ENCODE measurements at places on chromosomes 7 and 10. TPM values are rescaled to one million over a fixed set of nuclear protein-coding genes. Genes with fewer than 3 reads are reported as not detected.

MRC1 gene
- total RNA-seq = 0.05 TPM

GPAM gene
- total RNA-seq = 9.8 TPM

SMIM30 gene
- 45.1 TPM for total RNA-seq

MINDY4 gene
- total RNA-seq = 3.8 TPM

TMEM225B gene
- total RNA-seq = 0.43 TPM

SPDYE9 gene
- not detected for total RNA-seq

TRIM56 gene
- total RNA-seq = 24.4 TPM

ORC5 gene
- 19.5 TPM for total RNA-seq

WDR86 gene
- 2.5 TPM for total RNA-seq

VWDE gene
- total RNA-seq = 1.8 TPM

GCK gene
- 0.24 TPM for total RNA-seq

LRGUK gene
- 0.43 TPM for total RNA-seq

GDF2 gene
- not detected for total RNA-seq

MRLN gene
- not detected for total RNA-seq

CCSER2 gene
- 100 TPM for total RNA-seq

DNA sequence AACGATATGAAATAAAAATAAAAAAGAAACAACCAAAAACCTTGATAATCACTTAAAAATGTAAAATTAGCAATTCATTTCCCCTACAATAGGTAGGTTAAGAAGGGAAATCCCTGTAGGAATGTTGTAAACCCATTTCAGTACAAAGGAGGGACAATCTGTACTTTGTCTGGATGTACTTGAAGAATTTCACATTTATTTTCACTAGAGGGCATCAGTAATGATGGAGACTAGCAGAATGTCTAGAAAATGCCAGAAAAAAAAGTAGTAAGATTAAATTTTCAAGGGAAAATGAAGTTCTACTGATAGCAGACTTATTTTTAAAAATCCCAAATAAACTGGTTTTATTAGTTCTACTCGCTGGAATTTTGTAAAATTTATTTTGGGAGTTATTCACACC lies 209.0 kb upstream of the FZD1 start:
- no peaks in the 10 kb centered on the region for H3K27me3 ChIP-seq
- H3K4me1 ChIP-seq = no peaks in the 10 kb centered on the region
- DNase-seq = no peak

- no peak overlapping the region for H3K27ac ChIP-seq
- no peak overlapping the region for H3K4me3 ChIP-seq
- H3K4me1 ChIP-seq = peaks cover 7% of the 10 kb centered on the region
- H3K36me3 ChIP-seq = peaks cover 13% of the 10 kb centered on the region
Observed at GRCh38 chr10:87705339-87705738, 45.7 kb downstream of the PAPSS2 start.

DNA sequence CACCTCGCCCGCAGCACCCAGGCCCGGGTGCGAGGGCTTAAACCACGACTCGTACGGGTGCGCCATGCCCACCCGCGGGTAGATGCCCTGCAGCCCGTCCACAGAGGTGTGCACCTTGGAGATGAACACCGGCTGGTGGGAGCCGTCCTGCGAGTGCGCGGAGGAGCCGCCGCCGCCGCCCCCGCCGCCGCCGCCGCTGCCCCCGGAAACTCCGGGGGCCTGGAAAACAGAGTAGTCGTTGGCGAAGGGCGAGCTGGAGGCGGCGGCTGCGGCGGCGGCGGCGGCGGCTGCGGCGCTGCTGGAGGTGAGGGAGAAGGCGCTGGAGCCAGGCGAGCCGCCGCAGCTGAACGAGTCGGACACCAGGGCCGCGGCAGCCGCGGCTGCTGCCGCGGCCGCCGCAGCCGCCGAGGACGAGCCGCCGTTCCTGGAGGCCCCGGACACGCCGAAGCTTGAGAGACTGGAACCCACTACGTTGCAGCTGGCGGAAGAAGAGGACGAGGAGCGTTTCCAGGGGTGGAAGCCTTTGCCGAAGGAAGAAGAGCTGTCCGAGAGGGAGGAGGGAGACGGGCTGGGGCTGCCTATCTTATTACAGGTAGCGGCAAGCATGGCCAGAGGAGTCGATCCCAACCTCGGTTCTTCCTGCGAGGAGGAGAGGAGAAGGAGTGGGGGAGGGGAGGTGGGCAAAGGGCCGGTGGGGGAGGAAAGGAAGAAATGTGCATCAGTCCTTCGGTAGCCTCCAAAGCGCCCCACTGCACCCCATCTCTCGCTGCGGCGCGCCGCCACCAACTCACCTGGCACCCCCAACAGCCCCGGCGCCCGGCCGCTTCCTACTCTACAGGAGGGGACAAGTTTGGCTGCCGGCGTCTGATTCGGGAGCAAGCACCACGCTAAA lies 1.3 kb downstream of the SP8 start:
- peaks cover 76% of the 10 kb centered on the region for H3K27me3 ChIP-seq
- peak overlapping the region; percentile 62 for H3K4me3 ChIP-seq
- H3K4me1 ChIP-seq = peaks cover 10% of the 10 kb centered on the region

GRCh38 chr7:79091661-79092060 lies 361.8 kb downstream of the MAGI2 start:
- H3K4me3 ChIP-seq = no peak overlapping the region
- H3K27ac ChIP-seq = no peak overlapping the region

GRCh38 chr7:12244129-12244528 lies 33.0 kb downstream of the TMEM106B start:
- no peak overlapping the region for H3K27ac ChIP-seq
- DNase-seq = no peak
- no peaks in the 10 kb centered on the region for H3K36me3 ChIP-seq
- H3K4me3 ChIP-seq = no peak overlapping the region
- H3K4me1 ChIP-seq = no peaks in the 10 kb centered on the region

DNA sequence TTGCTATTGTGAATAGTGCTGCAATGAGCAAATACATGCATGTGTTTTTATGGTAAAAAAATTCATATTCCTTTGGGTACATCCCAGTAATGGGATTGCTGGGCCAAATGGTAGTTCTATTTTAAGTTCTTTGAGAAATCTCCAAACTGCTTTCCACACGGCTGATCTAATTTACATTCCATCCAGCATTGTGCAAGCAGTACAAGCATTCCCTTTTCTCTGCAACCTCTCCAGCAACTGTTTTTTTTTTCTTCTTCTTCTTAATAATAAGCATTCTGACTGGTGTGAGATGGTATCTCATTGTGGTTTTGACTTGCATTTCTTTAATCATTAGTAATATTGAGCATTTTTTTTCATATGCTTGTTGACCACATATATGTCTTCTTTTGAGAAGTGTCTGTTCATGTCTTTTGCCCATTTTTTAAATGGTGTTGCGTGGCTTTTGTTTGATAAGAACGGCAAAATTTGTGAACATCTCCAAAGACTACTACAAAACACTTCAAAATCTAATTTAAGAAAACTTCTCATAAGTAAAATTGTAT lies 136.1 kb upstream of the MYO3A start:
- H3K27ac ChIP-seq = no peak overlapping the region
- DNase-seq = peak; percentile 82
- no peak overlapping the region for H3K4me3 ChIP-seq
- no peaks in the 10 kb centered on the region for H3K36me3 ChIP-seq
- H3K4me1 ChIP-seq = no peaks in the 10 kb centered on the region
- H3K27me3 ChIP-seq = no peaks in the 10 kb centered on the region

DNA sequence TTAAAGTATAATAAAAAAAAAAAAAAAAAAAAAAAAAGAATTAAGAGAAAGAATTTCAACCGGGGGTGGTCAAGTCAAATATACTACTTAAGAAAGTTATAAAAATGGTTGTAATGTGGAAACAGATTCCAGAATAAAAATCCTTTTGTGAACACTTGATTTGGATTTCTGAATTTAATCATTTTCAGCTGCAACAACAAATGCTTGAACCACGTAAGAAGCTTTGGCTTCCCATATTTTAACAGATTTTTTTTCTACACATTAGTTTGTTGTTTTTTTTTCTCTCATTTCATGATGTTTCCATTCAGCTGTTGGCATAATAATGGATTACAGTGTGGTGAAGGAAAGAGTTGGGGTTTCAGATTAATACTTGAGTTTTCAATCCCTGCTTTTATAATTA lies 137.3 kb upstream of the AGR3 start:
- no peak overlapping the region for H3K4me3 ChIP-seq
- no peak for DNase-seq
- H3K4me1 ChIP-seq = peaks cover 8% of the 10 kb centered on the region
- no peak overlapping the region for H3K27ac ChIP-seq

DNA sequence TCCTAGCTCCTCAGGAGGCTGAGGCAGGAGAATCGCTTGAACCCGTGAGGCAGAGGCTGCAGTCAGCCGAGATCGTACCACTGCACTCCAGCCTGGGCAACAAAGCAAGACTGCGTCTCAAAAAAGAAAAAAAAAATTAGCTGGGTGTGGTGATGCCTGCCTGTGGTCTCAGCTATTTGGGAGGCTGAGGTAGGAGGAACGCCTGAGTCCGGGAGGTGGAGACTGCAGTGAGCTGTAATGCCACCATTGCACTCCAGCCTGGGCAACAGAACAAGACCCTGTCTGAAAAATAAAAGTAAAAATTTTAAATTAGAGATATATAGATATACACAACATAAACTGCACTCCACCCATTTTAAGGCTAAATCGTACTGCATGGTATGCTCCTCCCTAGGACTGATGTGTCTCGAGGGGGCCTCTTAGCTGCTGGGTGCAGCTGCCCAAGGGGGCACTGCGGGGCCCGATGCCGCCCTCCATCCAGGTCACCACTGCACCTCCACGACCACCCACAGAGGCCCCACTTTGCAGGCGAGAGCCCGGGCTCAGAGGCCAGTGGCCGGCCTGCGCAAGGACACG lies 40.9 kb upstream of the FOXK1 start:
- DNase-seq = no peak
- peaks cover 12% of the 10 kb centered on the region for H3K4me1 ChIP-seq
- no peaks in the 10 kb centered on the region for H3K36me3 ChIP-seq
- no peaks in the 10 kb centered on the region for H3K27me3 ChIP-seq

- no peak overlapping the region for H3K4me3 ChIP-seq
- no peak for DNase-seq
- H3K36me3 ChIP-seq = no peaks in the 10 kb centered on the region
Observed at GRCh38 chr7:41415471-41416207, 287.3 kb downstream of the INHBA start.

DNA sequence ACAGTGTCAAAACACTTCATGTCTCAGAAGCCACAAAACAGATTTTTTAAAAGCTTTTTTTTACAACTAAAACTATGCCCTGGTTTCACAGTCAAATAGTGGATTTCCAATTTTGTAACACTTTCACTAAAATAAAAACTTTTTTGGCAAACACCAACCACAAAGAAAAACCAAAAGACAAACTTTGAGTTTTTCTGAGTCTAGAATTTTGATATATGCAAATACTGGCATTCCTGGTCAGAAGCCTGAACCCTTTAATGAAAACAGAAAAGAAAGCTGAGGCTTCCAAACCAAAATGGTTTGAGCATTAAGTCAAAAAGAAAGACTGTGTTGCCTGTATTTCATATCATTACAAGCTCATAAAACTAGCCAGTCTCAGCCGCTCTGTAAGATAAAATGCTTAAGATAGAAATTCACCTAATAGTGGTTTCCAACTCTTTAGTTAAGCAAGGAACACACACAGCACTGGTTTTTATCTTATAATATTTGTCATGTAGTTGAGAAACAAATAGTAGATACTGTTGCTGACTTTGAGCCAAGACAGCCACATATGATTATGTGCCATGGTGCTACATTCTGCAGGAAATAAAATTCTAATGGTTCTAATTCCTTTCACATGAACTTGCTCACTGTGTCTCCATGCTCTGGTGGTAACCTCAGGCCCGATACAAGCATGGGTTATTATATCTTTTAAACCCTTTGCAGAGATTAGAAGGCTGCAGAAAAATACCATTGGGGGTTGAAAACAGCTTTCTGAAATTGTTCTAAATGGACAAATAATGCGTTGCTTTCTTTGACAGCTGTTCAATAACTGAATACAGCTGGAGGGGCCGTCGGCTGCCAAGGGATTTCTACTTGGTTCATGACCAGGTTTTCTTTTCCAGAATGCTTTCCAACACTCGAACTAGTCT lies 49.4 kb downstream of the FAM171A1 start:
- no peaks in the 10 kb centered on the region for H3K36me3 ChIP-seq
- peak; percentile 61 for DNase-seq
- no peak overlapping the region for H3K27ac ChIP-seq
- peaks cover 27% of the 10 kb centered on the region for H3K4me1 ChIP-seq

- H3K27me3 ChIP-seq = no peaks in the 10 kb centered on the region
- DNase-seq = peak; percentile 97
- peaks cover 73% of the 10 kb centered on the region for H3K4me1 ChIP-seq
- H3K27ac ChIP-seq = peak overlapping the region; percentile 89
Observed at GRCh38 chr7:2641406-2642393, 9.9 kb downstream of the TTYH3 start.

- H3K36me3 ChIP-seq = no peaks in the 10 kb centered on the region
- peaks cover 9% of the 10 kb centered on the region for H3K4me1 ChIP-seq
- no peak overlapping the region for H3K4me3 ChIP-seq
- H3K27me3 ChIP-seq = no peaks in the 10 kb centered on the region
- no peak overlapping the region for H3K27ac ChIP-seq
Observed at GRCh38 chr10:28810057-28810870, 132.9 kb downstream of the BAMBI start.

- DNase-seq = no peak
- no peak overlapping the region for H3K27ac ChIP-seq
- no peak overlapping the region for H3K4me3 ChIP-seq
Observed at GRCh38 chr7:20438694-20439376, 108.1 kb downstream of the ITGB8 start.

GRCh38 chr10:58347967-58348366 lies 13.2 kb downstream of the UBE2D1 start:
- no peaks in the 10 kb centered on the region for H3K36me3 ChIP-seq
- no peaks in the 10 kb centered on the region for H3K4me1 ChIP-seq
- no peaks in the 10 kb centered on the region for H3K27me3 ChIP-seq

DNA sequence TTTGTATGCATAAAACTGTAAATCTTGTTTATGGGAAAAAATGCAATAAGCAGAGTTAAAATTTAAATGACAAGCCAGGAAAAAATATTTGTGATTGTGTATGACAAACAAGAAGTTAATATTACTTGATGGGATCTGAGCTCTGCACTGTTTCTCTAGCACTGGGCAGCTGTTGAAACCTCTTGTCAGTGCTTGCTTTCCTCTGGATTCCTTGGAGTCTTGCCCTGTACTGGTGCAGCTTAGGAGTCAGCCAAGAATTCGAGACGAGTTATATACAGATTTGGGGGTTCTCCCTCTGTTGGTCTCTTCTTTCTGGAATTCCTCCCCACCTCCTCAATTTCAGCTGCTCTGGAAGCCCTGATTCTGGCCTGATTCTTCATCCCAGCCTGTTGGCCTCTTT lies 24.3 kb upstream of the OPN4 start:
- H3K27me3 ChIP-seq = peaks cover 7% of the 10 kb centered on the region
- no peak overlapping the region for H3K4me3 ChIP-seq
- no peaks in the 10 kb centered on the region for H3K36me3 ChIP-seq
- H3K27ac ChIP-seq = no peak overlapping the region
- no peak for DNase-seq
- H3K4me1 ChIP-seq = peaks cover 10% of the 10 kb centered on the region
